ENCODE measurements at places on chromosomes 2 and 18.

DNA sequence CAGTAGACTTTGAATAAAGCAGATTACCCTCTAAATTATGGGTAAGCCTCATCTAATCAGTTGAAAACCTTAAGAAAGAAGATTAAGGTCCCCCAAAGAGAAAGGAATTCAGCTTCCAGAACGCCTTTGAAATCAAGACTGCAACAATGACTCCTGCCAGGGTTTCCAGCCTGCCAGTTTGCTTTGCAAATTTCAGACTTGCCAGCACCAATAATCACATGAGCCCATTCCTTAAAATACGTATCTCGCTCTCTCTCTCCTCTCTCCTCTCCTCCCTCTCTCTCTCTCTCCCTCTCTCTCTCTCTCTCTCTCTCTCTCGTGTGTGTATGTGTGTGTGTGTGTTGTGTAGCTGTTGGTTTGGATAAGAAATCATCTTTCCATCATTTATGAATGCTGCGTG lies 184.2 kb downstream of the PDE1A start:
- DNase-seq: no peak

DNA sequence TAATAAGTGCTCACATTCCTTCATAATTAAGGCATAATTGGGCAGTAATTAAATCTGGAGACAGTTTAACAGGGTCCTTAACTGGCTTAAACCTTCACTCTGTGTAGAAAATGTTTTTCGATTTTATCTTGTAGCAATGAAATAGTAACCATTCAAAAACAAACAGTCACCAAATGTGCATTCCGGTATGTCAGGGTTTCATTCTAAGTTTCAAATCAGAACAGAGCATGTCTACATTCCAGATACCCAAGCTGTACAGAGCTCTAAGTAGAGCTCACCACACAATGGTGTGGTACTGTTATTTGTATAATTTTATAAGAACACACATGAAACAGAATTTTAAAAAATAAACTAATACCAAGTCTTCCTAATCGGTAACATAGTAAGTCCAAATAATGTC lies 52.6 kb downstream of the SMAD2 start:
- DNase-seq: no peak

DNA sequence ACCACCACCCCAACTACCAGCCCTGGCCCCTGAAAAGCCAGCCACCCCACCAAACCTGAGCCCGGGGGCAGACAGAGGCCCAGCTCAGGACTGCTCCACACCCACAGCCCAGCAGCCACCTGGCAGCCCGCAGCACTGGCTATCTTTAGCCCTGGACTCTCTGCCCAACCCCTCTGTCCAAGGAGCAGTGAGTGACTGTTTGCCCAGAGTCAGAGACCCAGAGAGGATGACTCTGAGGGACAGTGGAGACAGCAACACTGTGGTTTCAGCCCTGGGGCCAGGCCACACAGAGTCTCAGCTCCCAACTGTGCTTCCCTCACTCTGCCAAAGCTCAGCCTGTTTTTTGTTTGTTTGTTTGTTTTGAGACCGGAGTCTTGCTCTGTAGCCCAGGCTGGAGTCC lies 32.6 kb downstream of the BIN1 start:
- DNase-seq: no peak

DNA sequence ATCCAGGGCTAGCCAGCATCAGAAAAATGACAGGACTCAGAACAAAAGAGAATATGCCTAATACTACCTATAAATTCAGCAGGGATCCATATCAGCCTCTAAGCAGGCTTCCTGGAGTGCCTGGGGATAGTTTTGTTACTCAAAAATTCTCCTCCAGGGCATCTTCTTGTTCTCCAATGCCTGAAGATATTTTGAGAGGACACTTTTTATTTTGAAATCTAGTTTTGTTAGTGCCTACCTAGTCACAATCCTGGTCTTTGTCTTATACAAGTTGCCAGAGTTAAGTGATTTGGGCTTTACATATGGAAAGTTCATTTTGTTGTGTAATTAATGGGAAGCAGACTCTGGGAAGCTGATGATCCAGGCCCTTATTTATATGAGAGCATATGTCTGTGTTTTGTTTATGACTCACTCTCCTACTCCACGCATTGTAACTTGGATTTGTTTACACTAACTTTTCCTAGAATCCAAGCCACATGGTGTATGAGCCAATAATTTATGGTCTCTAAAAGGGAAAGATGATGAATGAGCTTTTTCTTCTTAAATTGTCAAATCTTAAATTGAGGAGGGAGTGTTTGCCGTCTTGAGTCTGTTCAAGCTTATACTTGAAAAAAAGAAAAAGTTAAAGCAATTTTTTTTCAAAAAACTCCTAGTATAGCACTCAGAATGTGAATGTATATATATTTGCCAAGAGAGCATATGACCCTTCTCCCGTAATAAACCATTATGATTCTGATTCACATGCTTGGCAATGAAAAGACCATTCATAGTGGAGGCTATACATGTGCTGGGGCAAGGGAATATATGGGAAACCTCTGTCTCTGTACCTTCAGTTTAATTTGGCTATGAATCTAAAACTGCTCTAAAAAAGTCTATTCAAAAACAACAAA lies 370.3 kb downstream of the SETBP1 start:
- no peak for DNase-seq

- peak; percentile 52 for DNase-seq
These were observed 187.5 kb upstream of the CRIM1 start for GRCh38 chr2:36168115-36168514.

GRCh38 chr2:41038408-41038807 lies 586.5 kb upstream of the SLC8A1 start:
- no peak for DNase-seq

- no peak for DNase-seq
These were observed 81.4 kb downstream of the SNTG2 start for GRCh38 chr2:1032030-1032429.

- DNase-seq: no peak
These were observed 1.0 kb upstream of the ZNF532 start for GRCh38 chr18:58863539-58864145.

DNA sequence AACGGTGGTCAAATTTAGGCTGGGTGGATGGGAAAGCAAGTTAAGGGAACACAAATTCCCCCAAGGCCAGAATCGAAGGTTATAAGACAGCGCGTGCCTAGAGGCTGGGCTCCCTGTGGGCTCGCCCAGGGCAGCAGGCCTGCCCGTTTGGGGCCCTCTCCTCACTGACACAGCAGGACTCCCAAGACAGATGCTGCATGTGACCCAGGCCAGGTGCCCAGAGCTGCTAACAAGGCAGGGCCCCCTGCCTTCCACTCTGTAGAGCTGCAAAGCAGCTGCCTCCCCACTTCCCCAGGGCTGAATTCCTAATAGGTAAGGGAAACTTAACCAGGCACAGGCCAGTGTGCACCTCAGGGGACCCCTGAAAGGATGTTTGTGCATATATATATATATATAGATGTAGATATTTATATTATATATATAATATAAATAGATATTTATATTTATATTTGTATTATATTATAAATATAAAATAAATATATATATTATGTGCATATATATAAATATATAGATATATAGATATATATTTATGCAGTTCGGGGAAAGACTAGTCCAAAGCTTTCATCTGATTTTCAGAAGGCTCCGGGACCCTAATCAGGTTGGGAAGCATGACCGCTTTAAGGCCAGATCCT lies 43.7 kb downstream of the TMEM37 start:
- DNase-seq: no peak

GRCh38 chr2:171723716-171724683 lies 36.7 kb downstream of the DYNC1I2 start:
- no peak for DNase-seq

DNA sequence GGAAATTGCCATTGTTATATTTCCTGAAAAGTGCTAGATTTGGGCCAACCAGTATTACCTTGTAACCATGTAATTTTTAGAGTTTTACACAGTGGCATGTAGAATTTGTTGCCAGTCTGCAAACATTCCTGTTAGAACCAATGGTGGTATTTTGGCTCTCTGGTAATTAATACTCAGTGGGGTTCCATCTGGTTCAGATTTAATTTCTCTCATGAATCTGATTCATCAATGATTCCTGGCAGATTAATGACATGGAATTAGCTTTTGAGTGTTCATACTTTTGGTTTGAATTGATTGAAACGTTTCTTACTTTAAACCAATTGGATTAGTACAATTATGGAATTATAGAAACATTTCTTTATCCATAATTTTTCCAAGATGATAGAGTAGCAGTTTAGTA lies 93.2 kb downstream of the MC4R start:
- DNase-seq: no peak

- no peak for DNase-seq
These were observed 1344.2 kb downstream of the LRP1B start for GRCh38 chr2:140786585-140786984.

DNA sequence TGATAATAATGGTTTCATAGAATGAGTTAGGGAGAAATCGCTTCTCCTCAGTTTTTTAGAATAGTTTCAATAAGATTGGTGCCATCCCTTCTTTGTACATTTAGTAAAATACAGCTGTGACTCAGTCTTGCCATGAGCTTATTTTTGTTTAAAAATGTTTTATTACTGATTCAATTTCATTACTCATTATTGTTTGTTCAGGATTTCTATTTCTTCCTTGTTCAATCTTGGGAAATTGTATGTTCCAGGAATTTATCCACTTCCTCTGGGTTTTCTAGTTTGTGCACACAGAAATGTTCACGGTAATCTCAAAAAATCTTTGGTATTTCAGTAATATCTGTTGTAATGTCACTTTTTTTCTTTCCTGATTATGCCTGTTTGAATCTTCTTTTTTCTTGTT lies 371.5 kb upstream of the SETBP1 start:
- DNase-seq: no peak

DNA sequence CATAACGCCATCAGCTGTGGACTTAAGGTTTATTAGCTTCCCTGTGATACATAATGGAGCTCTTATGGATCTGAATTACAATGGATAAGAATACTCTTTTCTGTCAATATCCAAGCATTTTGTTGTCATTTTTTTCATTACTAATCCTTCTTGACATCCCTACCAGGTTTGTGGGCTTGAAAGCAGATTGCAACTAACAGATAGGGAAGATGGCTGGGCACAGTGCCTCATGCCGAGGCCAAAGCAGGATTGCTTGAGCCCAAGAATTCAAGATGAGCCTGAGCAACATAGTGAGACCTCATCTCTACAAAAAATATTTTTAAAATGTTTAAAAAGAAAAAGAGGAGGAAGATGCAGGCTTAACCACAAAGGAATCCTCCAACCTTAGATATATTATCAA lies 42.4 kb downstream of the ASXL2 start:
- no peak for DNase-seq

GRCh38 chr2:66699793-66700676 lies 265.1 kb downstream of the MEIS1 start:
- DNase-seq: no peak

DNA sequence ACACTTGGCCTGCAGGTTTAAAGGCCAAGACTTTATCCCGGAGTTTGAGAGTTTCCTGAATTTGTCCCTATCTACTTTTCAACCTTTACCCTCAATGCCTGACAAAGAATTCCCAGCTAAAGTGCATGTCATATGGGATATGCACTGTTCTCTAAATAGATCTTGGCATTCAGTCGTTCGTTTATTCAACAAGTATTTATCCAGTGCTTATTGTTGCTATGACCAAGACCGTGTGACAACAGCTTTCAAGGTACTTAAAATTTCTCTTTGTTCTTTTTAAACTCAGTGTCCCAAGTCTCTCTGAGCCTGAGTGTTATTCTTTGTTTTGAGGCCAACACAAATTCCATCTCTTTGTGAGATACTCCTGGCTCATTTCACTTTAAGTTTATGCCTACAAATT lies 133.4 kb downstream of the RGPD3 start:
- DNase-seq: no peak

- DNase-seq: no peak
These were observed 249.6 kb downstream of the MTX2 start for GRCh38 chr2:176518823-176519222.

- no peak for DNase-seq
These were observed 12.6 kb downstream of the SCN3A start for GRCh38 chr2:165191096-165191728.

DNA sequence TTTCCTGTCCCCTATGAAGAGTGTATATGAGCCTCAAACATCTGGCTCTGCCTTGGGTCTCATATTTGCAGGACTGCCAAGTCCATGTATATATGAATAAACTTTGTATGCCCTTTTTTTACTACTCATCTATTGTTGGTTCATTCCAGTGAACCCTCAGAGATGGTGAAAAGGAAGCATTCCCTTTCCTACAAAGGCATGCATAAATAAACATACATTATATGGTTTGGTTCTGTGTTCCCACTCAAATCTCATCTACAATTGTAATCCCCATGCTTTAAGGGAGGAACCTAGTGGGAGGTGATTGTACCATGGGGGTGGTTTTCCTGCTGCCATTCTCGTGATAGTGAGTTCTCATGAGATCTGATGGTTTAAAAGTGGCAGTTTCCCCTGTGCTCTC lies 534.2 kb downstream of the SPAG16 start:
- no peak for DNase-seq

DNA sequence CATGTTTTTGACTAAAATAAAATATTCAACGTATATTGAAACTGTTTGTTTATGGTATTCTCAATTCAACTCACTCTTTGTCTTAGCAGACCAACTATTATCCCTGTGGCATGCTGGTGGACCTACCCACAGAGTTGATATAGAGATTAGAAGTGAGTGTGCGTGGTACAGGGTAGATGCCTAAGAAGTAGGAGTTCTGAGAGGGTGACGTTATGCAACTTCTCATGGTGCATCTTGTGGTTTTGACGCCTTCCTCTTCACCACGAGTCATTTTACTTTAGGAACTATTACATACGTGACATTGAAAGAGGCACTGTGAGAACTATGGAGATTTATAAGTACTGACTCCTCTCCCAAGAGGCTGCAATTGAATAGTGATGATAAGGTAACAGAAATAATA lies 26.6 kb upstream of the NAPG start:
- DNase-seq: peak; percentile 77

DNA sequence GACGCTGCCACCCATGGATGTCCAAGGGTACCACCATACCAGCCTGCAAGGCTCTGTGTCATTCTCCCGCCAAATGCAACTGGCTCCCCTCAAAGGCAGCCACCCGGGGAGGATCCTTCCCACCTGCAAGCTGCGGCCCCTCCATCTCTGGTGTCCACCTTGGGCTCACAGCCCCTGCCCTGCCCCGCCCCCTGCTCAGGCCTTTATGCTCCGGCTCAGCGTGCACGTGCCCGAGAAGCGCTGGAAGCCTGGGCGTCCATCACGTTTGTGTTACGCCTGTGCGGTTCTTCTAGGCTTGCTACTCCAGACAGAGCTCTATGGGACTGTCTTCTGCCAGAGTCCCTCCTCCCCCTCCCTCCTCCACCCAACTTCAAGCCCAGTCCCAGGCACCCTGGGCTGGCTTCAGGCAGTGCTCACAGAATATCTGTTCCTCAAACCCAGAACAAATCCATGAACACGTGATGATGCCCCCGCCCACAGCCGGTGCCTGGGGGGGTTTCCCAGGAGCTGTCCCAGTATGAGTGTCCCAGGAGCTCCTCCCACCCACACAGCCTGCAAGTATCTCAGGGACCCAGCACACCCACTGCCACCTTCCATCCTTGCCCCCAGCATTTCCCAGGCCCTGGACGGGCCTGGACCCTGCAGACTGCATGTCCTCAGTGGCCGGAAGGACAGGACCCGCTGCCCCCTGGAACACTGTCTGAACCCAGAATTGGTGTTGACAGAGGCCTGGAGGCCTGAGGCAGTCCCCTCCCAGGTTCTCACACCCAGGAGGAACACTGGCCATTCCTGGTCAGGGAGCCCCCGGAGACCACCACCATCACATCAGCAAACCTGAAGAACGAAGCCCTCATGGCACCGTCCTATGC lies 30.3 kb downstream of the KIF1A start:
- DNase-seq: peak; percentile 58

GRCh38 chr18:47817795-47818077 lies 112.7 kb downstream of the SMAD2 start:
- no peak for DNase-seq

GRCh38 chr2:30149513-30149912 lies 2.7 kb downstream of the YPEL5 start:
- DNase-seq: no peak

GRCh38 chr2:240701736-240702639 lies 10.3 kb downstream of the AQP12A start:
- no peak for DNase-seq
